ENCODE measurements at places on chromosomes 7 and 10.

DNA sequence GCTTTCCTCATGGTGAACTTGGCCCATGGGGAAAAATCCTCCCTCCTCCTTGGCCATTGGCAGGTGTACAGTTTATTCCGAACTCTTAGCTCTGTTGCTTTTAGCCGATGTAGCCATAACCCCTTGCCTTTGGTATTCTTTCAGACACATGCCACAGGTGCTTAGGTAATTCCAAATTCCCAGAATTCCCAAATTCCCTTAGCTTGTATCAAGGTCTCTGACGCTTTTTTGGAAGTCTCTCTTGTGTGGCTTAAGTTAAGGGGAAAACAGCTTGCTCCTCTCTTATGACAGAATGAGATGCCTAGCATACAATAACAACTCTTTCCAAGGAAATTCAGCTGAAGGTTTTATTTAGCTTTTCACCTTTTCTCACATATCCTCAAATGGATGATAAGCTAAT is 68.0 kb downstream of the SUGCT start:
- DNase-seq = no peak

- DNase-seq = no peak
Measured at GRCh38 chr7:142523821-142524460, 225.3 kb upstream of the PRSS1 start.

- no peak for DNase-seq
Measured at GRCh38 chr10:73167458-73167782, 388 bp downstream of the ECD start.

- peak; percentile 65 for DNase-seq
Measured at GRCh38 chr10:73432646-73433537, 469 bp downstream of the MSS51 start.

GRCh38 chr10:68112837-68113236 is 3.5 kb downstream of the MYPN start:
- DNase-seq = no peak

DNA sequence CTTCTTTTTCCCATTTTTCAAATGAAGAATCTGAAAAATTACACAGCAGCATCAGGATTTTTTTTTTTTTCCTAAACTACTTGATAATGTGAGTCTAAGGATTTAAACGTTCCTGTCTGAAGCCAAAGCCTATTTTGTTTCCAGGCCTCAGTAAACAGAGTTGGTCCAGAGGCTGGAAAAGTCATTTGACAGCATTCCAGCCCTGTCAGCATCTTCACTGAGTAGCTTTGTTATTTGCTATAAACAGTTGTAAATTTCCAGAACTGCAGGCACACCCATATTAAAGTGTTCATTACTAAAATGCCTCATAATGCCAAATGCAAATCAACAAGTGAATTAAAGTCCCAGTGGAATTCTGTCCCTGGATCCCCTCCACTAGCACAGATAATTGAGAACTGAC is 35.5 kb upstream of the KMT2E start:
- no peak for DNase-seq

DNA sequence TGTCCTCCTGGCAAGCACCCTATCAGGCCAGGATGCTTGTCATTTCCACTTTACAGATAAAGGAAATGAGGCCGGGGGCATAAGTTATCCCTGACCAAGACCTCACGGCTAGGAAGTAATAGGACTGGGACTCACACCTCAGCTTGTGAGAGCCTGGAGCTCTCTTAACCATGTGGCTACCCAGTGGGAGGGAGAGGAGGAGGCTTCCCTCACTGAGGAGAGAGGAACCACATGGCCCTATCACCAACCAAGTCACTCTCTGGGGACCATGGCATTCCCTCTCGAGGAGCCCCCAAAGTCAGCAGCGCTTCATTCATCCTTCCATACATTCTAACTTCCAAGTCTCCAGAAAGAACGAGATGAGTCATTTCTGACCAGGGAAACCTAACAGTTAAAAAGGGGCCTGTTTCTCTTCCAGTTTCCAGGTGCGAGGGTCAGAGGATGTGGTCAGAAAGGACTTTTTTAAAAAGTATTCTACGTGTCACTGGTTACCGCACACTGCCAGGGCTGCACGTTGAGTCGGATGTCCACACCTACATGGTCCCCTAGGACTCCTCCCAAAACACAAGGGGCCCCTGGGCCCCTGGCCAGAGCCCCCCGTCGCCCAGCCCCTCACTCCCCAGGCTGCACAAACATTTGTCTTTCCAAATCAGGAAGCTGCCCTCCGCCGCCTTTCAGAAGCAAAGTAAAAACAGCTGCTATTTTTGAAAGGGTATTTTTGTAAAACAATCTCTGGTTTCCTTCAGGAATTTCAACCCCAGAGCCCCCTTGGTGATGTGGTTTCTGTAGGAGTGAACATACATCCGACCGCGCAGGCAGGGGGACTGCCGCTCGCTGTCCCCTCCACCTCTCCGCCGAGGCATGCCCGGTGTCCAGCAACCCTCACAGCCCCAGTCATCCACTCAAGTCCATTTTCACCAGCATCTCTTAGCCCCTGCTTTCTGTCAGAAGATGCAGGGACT is 128.2 kb upstream of the CHST15 start:
- no peak for DNase-seq

DNA sequence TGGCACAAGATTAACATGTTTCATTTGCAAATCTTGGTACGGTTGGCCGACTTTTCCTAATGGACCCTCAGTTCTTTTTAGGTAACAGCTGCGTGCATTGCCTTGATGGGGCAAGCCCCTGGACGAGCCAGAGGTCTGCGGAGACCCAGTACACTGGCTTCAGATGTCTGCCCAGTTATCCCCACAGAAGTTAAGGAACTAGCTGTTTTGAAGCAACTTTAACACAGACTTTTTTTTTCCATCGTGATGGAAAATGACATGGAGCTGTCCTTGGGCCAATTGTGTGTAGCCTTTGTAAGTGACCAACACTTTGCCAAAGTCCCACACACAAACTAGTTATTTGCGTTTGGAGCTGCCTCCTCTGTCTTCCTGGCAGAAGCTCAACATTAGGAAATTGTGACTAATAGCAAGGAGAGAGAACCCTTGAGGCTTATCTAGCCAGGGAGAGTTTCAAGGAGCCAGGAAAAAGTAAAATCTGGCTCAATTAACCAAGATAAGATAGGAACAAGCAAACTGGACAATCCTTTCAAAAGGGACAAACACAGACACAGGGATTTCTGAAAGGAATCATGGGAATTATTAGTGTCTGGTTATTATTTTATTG is 99.6 kb upstream of the BMPER start:
- peak; percentile 17 for DNase-seq

- DNase-seq = no peak
Measured at GRCh38 chr7:49527182-49527581, 246.3 kb upstream of the VWC2 start.

- no peak for DNase-seq
Measured at GRCh38 chr10:76469675-76470074, 1038.3 kb downstream of the LRMDA start.

DNA sequence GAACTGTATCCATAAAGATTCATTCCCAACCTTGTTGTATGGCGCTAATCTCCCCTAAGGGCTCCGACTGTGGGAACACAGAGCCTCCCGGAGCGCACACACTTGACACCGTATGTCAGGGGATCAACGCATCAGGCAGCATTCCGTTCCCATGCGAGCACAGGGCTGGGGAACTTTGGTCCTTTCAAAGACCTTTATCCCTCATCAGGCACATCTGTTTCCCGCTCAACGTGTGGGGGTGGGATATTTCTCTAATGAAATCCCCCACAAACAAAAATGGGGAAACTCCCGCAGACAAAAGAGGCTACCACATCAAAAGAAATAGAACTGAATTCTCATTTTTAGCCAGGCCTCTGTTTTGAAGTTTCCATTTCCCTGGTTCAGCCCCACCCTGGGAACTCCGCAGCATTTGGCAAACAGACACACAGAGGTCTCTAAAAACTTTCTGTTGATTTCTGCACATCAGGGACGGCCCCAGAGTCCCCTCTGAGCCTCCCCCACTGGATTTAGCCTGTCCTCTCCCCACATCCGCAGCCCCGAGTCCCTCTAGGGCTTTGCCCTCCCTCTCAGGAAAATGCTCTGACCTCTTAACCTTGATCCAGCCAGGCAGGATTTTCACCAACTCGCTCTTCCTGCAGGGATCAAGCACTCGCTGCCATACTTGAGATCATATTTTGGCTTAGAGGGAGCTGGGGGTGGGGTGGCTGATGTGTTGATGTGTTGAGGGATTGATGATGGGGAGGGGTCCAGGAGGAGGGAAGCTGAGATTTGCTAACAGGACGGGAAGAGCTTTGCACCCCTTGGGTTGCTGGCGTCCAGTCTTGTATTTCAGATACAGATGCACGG is 6.6 kb downstream of the CPA5 start:
- peak; percentile 83 for DNase-seq

DNA sequence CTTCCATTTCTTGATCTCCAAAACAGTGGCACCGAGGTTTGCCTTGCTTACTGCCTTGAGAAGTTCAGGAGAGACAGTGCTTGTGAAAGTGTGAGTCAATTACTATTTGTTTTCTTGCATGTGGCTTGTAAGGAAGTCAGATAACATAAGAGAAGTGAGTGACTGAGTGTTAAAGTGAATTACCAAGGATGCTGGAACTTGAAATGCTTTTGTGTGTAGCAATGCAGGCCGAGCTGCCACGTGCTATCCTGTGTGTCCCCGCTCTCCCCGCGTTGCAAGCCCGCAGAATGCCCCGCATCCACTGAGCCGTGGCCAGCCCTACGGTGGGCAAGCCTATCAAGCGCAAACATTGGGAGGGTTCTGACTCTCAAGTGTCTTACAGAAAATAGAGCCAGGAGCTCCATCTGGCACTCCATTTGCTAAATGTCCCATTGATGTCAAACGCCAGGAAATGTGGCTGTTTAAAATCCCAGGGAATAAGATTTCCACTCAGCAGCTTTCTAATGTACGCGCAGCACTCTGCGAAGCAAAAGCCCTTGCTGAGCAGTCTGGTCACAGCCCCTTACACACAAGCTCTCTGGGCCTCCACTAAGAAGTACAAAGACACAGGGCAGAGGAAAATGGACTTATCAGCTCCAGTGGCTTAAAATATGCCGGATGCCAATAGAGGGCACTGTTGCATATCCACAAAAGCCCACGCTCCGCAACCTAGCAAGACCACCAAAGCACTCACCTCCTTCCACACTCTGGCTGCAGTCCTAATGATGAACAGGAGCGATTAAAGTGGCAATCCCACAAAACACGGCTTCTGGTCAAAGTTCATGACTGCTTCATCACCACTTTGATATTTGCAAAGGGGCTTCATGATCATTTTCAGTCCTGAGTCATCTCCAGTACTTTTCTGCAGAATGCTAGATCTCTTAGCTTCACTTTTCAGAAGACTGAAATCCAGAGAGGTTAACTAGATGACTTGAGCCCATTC is 158.0 kb upstream of the ITGB1 start:
- DNase-seq = peak; percentile 70

DNA sequence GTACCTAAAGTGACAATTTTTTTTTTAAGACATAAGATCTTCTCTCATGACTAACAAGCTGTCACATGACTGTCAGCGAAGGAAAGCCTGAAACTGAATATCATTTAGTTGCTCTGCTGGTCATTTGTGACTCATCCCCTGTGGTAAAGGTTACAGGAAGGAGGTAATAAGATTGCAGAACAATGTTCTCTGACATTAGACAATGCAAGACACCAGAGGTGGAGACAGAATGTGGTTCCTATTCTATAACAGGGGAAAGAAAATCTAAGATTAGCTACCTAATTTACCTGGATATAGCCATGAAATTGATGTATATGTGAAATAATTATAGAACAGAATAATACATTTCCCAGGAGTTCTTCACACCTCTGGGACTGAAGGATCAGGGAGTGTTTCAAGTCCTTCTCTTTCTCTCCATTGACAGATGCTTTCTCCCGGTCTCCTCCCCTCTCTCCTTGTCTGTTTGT is 47.7 kb downstream of the LRGUK start:
- DNase-seq = no peak
